ENCODE measurements at places on chromosomes 12 and 14.

DNA sequence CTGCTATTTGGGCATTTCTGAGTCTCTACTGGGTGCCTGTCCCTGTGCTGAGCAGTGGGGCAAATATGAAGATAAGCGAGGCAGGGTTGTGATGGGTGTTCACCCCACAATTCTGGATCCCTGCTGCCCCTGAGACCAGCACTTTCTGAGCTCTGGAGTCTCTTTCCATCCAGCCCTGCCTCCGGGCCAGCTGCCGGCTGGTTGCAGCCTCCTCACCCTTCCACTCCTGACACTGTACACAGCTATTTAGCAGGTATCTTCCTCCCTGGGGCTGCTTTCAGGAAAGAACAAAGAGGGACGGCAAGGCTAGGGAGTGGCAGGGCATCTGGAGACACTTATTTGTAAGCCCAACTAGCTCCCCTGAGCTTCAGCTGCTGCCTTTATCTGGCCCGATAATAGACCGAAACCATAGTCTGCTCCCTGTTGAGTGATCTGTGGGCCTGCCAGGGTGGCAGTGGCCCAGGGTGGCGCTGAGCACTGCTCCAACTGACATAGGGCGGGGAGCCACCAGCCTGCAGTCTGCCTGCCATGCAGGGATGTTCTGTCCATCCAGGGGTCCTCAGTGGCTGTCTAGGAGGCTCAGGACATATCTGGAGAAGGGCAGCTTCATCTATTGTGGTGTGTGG lies 7.6 kb upstream of the KRT80 start:
- no peak for DNase-seq
- H3K36me3 ChIP-seq: no peaks in the 10 kb centered on the region
- no peaks in the 10 kb centered on the region for H3K27me3 ChIP-seq
- H3K4me1 ChIP-seq: peaks cover 36% of the 10 kb centered on the region

- no peak overlapping the region for H3K27ac ChIP-seq
- H3K4me1 ChIP-seq: peaks cover 42% of the 10 kb centered on the region
- DNase-seq: no peak
- no peak overlapping the region for H3K4me3 ChIP-seq
- H3K27me3 ChIP-seq: no peaks in the 10 kb centered on the region
- H3K36me3 ChIP-seq: no peaks in the 10 kb centered on the region
These were observed 5.4 kb downstream of the SLC15A4 start for GRCh38 chr12:128818065-128819022.

DNA sequence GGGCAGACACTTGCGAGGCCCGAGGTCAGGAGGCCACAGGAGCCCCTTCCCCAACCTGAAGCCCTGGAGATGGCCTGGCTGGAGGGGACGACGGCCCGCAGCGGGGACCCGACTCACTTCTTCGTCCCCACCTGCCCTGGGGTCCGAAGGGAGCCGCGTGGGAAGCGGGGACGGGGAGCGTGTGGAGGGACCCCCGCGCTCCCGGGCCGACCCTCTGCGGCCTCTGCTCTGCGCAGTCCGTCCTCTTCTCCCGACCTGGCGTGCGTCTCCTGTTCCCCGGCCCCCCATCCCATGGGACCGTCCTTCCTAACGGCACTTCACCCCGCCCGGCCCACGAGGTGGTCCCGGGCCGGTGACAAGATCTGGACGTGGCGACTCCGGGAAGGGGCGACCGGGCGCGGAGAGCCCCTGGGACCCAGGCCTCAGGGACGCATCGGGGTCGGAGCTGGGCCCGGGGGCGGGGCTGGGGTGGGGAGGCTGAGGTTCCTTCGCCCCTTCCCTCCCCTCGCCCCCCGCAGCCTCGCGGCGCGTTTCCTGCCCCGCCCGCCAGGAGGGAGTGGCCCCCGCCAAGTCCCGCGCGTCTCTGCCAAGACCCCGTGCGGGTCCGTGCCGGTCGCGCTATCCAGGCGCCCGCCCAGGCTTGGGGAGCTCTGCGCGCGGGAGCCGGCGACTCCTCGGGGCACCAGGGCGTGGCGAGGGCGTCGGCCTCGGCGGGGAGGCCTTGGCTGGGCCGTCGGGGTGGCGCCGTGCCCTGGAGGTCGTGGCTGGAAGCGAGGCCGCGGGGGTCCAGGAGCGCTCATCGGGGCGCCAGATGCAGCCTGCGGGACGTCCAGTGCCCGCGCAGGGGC lies 97.1 kb downstream of the TNFAIP2 start:
- no peak overlapping the region for H3K27ac ChIP-seq
- peak overlapping the region; percentile 45 for H3K4me3 ChIP-seq
- peaks cover 8% of the 10 kb centered on the region for H3K4me1 ChIP-seq
- peaks cover 38% of the 10 kb centered on the region for H3K27me3 ChIP-seq
- H3K36me3 ChIP-seq: no peaks in the 10 kb centered on the region

DNA sequence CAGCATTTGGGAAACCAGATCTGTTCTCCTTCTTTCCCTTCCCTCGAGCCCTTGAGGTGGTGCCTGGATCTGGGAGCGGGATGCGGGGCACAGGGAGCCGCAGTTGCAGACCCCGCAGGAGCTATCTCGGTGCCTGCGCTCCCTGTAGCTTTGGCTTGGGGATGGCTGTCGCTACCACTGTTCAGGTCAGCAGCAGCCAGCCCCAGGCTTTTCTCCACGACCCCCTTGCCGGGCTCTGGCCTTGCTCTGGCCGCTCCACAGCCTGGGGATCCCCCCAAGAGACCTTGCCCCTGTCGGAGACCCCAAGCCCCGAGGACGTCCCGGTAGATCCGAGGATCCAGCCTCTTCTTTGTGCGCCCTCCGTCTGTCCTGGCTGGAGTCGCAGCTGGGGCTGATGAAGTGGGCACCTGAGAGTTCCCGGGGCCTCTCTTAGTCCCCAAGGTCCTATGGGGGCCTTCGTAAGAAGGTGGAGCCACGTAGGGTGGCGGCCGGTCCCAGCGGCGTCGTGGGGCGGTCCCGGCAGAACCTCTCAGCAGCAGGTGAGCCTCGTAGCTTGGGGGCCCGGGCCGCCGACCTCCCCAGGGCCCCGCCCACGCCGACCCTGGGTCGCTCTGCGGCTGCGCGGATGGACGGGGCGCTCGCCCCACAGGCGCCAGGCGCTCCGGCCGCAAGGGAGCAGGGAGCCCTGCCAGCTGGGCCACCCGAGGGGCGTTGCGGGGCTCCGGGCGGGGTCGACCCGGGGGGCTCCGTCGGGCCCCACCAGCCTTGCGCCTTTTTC lies 1.3 kb downstream of the DDN start:
- peaks cover 28% of the 10 kb centered on the region for H3K4me1 ChIP-seq
- H3K4me3 ChIP-seq: peak overlapping the region; percentile 51
- DNase-seq: peak; percentile 65
- H3K36me3 ChIP-seq: no peaks in the 10 kb centered on the region

- no peaks in the 10 kb centered on the region for H3K27me3 ChIP-seq
- H3K4me3 ChIP-seq: no peak overlapping the region
- H3K36me3 ChIP-seq: no peaks in the 10 kb centered on the region
- H3K4me1 ChIP-seq: peaks cover 12% of the 10 kb centered on the region
- no peak overlapping the region for H3K27ac ChIP-seq
- no peak for DNase-seq
These were observed 1.7 kb upstream of the MFAP5 start for GRCh38 chr12:8664228-8664913.

DNA sequence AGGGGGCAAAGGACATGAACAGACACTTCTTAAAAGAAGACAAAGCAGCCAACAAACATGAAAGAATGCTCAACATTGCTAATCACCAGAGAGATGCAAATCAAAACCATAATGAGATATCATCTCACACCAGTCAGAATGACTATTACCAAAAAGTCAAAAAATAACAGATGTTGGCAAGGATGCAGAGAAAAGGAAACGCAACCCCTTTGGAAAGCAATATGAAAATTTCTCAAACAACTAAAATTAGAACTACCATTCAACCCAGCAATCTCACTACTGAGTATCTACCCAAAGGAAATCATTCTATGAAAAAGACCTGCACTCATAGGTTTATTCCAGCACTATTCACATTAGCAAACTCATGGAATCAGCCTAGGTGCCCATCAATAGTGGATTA lies 25.6 kb downstream of the MDM1 start:
- DNase-seq: no peak
- no peak overlapping the region for H3K4me3 ChIP-seq
- H3K27ac ChIP-seq: no peak overlapping the region

DNA sequence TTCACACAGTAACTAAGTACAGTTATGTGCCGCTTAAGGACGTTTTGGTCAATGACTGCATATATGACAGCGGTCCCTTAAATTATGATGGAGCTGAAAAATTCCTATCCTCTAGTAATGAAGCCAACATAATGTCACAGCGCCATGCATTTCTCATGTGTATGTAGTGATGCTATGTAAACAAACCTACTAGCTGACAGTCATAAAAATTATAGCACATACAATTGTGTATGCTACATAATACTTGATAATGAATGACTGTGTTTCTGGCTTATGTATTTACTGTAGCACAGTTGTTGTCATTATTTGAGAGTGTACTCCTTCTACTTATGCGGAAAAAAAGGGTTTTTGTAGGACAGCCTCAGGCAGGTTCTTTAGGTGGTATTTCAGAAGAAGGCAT lies 99.7 kb downstream of the DACT1 start:
- H3K4me1 ChIP-seq: no peaks in the 10 kb centered on the region
- H3K27me3 ChIP-seq: no peaks in the 10 kb centered on the region
- no peak overlapping the region for H3K27ac ChIP-seq
- no peak overlapping the region for H3K4me3 ChIP-seq
- no peak for DNase-seq
